Activated CD4-positive, alpha-beta T cell treated with anti-CD3 and anti-CD28 coated beads, Interleukin-2, amount 50 U/mL, for 48 hours (primary cell): ENCODE measurements at places on chromosomes 2 and 18.

- DNase-seq = no peak
Observed at GRCh38 chr2:229447227-229447626, 176.1 kb upstream of the PID1 start.

DNA sequence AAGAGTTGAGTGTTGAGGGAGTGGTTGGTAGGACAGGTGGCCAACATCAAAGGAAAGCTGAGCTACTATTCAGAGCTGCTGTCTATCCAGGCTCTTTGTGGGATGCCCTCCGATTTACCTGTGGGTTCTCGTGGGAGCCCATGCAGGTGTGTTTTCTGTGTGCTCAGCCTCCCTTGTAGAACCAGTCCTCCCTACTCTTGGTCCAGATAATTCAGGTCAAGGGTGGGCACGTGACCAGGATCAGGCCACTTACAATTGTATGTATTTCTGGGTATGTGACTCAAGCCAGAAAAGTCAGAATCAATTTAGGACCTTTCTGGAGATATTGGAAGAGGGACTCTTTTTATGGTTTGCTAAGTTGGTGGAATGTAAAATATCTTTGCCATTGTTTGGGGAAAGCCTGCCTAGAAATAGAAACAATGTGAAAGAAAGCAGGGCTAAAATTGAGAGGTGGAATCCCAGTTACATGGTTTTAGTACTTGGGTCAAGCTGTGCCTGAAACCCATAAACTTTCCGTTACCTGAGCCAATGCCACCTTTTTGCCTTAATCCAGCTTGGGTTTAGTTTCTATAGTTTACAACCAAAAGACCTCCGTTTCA is 93.2 kb downstream of the PDCL3 start:
- no peak for DNase-seq

GRCh38 chr2:75027886-75028285 is 69.4 kb downstream of the POLE4 start:
- DNase-seq = no peak

DNA sequence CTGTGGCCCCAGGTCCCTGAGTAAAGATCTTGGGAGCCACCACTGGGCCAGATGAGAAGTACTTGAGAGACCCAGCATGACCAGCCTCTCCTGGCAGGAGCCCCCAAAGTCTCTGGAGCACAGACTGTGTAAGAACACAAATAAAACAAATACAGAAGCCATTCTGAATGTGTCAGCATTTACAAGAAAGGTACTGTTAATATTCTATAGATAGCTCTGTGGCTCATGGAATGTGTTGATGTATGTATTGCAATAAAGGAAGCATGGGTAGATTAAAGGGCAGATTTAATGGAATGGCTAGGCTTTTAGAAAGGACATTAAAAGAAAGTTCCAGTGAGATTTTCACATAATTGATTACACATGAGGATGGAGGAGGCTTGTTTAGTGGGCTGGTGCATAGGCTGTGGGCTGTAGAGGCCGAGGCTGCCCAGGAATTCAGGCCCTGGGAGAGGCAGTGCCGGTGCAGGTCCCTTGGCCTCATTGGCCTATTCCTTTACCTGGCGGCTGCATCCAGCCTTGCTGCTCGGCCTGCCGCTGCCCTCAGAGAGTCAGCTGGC is 127.7 kb upstream of the DLX2 start:
- no peak for DNase-seq

DNA sequence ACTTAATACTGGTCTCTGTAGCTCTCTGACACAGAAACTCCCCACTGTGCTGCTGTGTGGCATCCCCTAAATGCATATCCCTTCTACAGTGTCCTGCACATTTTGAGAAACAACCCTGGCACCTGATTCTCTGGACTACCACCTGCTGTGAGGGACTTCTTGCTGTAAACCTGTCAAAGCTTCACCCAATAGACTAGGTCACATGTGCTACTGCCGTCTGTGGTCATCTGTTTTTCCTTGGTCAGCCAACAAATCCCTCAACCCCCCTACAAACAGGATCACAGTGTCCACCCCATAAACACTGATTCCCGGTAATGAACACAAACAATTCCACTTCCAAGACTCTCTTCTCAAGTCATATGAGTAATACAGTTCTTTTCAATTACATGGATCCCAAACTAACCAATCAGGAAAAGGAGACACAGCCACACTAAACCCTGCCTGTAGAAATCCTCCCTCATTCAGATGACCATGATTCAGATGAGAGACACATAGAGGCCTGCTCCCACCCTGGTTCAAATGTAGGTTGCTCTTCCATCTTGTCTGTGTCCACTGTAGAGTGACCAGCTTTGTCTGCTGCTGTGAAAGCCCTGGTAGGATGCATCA is 1157.4 kb downstream of the RPIA start:
- DNase-seq = no peak

GRCh38 chr2:170587117-170587516 is 128.0 kb upstream of the SP5 start:
- no peak for DNase-seq

- no peak for DNase-seq
Observed at GRCh38 chr18:46625069-46625468, 32.0 kb downstream of the LOXHD1 start.

DNA sequence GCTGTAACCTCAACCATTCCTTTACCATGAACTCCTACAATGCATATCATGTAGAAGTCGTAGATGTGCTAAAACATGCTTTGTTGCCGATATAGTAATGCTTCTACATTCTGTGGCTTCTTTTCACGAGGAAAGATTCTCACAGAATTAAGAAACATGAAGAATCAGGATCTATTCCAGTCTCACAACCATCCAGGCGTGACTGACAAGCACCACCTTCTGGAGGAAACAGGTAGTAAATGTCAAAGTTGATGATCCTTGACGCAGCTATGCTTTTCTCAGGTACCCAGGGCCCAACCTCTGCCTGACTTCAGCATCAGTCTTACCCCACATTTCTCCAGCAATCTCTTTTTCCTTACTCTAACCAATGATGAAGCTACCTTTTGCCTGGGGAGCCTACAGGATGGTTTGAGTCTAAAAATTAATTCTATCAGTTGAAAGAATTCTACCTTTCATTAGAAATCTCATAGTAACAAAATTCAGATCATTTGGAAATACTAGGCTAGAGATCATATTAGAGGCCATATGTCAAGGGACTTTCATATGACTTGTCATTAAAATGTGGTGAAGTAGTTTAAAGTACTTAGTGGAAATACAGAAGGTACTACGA is 123.3 kb upstream of the RND3 start:
- no peak for DNase-seq

DNA sequence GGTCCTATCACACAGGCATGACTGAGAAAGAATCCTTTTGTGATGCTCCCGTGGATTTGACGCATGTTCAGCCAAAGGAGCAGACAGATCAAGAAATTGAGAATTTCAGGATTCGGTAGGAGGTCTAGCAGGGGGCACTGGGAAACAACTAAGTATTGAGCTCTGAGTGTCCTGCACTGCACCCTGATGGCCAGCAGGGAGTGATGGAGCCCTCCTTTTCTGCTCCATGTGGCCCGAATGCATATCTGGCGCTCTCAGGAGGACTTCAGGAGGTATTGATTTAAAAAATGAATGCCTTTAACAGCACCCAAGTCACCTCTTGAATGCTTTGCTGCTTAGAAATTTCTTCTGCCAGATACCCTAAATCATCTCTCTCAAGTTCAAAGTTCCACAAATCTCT is 58.0 kb downstream of the ZNF519 start:
- no peak for DNase-seq

DNA sequence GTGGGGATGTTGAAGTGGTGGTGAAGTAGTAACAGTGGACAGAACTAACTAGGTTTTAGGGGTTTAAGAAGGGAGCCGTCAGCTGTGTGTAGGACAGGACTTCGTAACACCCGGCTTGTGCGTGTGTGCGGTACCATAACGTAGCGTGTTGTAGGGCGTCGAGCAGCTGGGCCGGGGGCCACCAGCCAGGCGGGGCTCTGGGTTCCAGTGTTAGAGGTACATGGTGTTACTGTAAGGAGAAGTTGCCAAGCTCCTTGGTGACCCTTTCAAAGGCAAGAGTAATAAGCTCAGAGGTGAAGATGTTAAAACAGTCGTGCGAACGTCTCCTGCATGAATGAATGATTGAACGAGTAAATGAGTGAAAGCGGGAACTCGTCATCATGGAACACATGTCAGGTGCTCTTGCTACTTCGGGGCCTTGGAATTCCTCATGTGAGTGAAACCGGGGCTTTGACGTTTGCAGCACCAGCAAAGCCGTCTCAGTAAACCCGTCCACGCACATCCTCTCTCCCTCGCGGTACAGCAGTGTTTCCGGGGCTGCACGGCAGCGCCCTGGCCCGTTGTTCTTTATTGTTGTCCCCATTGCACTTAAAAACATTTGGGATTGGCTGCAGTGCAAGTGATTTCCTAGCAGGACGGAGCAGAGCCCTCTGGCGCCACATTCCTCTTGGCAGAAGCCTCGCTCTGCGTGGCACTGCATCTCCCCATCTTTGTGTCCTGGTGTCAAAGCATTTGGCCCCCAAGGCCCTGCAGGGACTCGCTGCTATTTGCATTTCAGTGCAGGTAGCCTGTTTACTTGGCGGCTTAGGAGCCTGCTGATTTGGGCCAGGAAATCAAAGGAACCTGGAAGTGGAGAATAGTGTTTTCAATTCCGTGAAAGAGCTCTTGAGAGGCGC is 115.0 kb downstream of the GBX2 start:
- no peak for DNase-seq

- no peak for DNase-seq
Observed at GRCh38 chr2:8462280-8462679, 219.6 kb upstream of the ID2 start.

DNA sequence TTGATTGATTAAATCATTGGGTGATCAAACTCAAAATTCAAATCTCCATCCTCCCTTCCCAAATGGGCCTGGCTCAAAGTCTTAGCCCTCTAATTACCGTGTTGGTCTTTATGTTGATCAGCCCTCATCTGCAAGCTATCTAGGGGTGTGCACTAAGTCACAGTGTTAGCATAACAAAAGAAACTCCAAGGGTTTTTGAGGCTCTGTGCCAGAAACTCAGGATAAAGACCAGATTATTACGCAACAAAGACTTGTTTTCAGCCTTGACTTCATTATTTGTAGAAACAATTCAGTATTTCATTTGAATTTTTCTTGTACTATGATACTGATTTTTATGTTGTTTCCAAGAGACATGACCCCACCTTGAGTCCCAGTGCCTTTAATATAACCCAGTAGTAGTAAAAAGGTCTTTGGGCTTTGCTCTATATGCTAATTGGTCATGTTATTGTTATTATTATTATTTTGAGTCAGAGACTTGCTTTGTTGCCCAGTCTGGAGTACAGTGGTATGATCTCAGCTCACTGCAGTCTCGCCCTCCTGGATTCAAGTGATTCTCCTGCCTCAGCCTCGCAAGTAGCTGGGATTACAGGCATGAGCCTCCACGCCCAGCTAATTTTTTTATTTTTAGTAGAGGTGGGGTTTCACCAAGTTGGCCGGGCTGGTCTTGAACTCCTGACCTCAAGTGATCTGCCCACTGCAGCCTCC is 13.9 kb downstream of the PSMD14 start:
- DNase-seq = no peak

- no peak for DNase-seq
Observed at GRCh38 chr2:37798315-37799005, 126.6 kb upstream of the RMDN2 start.

DNA sequence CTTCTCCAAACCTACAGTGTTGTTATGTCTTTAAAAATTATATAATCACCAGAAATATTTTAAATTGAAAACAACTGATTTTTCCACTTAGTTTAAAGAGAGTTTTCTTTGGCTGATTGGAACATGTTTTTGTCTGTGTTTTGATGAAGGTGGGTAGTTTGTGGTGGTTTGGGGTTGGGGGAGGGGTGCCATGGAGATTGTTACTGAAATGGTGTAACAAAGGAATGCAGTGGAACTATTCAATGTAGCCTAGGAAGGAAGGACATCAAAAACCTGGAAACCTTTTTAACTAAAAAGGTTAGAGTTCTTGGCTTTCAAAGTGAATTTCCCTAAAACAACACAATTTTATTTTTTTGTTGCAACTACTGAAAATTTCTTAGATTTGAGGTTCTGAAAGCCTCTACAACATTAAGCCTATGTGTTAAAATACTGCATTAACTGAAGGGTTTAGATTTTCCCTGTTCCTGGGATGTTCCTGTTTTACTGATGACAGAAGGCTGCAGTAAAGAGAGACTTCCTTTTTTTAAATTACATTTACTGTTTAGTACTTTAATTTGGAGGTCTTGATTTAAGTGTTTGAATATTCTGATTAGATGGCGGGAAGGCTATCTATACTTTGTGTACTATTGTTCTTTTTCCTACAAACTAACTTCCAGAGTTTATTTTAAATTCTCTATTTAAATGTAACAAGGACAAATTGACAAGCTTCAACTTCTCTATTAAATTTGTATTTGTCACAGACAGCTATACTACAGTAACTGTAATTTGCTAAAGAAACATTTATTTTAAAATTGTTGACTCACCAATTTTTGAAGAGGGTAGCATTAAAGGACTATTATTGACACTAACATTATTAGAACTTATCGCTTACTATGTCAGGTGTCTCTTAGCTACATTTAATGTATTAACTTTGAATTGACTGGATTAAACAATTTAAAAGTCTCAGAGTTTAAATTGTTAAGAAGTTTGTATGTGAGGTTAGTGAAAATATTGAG is 87.7 kb downstream of the LIMS1 start:
- DNase-seq = no peak

GRCh38 chr2:72140621-72140960 is 7.1 kb downstream of the CYP26B1 start:
- no peak for DNase-seq

- DNase-seq = no peak
Observed at GRCh38 chr2:107062599-107063220, 176.7 kb upstream of the ST6GAL2 start.

DNA sequence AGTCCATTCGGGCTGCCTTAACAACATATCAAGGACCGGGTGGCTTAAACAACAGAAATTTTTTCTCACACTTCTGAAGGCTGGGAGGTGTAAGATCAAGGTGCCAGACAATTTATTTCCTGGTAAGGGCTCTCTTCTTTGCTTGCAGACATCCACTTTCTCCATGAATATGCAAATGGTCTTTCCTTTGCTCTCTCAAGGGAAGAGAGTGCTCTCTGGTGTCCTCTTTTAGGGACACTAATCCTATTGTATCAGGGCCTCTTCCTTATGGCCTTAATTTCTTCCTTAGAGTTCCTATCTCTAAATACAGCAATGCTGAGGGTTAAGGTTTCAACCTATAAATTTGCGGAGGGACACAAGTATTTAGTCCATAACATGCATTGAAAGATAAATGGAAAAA is 770.8 kb downstream of the DSC3 start:
- DNase-seq = no peak

DNA sequence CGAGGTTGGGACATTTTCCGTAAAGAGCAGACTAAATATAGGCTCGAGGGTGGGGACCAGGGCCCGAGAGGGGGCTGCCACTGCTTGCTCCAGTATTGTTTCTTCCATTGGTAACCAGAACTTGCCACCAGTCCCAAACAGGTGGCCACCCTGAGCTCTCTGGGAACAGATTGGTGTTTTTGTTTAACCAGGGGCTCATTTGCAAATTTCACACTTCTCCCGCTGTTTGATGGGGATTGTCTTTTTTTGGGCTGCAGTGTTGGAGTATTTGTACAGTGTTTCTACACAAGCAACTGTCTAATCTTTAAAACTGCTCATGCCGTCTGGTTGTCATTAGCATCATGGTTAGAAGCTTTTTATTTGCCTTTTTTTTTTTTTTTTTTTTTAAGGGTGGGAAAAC is 8.5 kb downstream of the AGAP1 start:
- no peak for DNase-seq
